AG08396 (cell line): ENCODE measurements at places on chromosomes 6 and 20.

DNA sequence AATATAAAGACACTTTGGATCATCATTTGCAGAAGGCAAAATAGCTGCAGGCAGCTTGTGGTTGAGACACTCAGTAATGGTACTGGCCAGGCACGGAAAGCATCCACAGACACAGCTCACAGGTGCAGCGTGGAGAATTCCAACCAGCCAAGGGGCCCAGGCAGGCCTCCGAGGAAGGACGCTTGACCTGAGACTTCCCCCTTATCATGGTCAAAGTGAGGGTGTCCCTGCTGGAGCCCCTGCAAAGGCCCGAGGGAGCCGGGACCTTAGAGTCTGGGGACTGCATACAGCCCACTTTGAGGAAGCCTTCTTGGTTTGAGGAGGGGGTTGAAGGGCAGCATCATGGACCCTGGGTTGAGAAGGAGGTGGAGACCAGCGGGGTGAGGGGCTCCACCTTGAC, 15.1 kb upstream of the MYT1 start:
- DNase-seq, result no peak

DNA sequence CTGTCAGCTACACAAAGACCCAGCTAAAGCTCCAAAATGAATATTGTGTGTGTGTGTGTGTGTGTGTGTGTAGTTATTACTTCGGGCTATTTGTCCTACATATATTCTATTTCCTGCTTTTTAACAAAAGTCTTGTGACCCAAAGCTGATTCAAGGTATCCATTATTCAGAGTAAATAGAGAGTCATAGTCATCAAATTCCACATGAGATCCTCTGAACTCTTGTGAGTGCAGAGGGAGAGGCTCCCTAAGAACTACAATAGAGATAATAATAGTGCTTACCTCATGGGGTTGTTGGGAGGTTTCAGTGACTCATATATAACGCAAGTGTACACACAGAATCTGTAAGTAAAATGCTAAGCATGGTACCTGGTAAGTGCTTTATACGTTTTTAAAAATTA, 95.6 kb upstream of the SHLD1 start:
- DNase-seq, result no peak

GRCh38 chr6:10230531-10230930, 184.3 kb downstream of the TFAP2A start:
- DNase-seq, result no peak

DNA sequence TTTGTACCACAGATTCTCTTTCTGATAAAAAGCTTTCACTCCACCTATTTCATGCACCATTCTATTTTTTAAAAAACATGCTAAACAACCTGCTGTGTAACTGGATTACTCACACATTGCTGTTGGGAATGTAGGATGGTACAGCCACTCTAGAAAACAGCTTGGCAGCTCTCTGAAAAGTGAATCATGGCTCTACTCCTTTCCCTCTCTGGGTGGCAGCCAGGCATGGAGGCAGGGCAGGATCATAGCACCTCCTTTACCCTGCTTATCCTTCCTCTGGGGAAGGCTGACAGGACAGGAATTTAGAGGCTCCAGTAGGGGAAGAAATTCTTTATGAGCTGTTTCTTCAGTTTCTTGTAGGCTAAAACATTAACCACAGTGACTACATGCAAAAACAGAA, 6.7 kb upstream of the VNN2 start:
- DNase-seq, result peak; percentile 66

GRCh38 chr6:109356237-109356636, 26.0 kb downstream of the CD164 start:
- no peak for DNase-seq
